Germinal center (tissue), 1 donor: ENCODE measurements at places on chromosomes 7 and 10.
A peak's percentile ranks its signal among the peaks of the same experiment; 100 is the strongest.

- no peak for DNase-seq
These were observed 86.2 kb downstream of the SORBS1 start for GRCh38 chr10:95475003-95475383.

GRCh38 chr10:86261941-86262687 is 104.5 kb downstream of the GRID1 start:
- peak; percentile 52 for DNase-seq

DNA sequence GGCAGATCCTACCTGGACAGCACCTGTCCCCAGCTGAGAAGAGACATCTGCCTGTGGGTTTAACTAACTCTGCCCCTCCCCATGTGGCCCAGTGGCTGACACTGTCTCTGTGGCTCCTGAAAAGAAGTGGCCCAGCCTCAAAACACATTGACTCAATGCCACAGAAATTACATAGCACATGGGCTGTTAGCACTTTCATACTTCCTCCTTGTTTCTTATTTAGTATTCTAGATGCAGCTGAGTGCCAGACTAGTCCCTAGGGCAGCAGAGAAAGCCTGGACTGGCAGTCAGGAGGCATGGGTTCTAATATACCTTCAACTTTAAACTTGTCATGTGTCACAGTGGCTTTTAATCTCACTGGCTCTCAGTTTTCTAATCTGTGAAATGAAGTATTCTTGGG is 171.0 kb downstream of the TRIL start:
- DNase-seq: peak; percentile 48

DNA sequence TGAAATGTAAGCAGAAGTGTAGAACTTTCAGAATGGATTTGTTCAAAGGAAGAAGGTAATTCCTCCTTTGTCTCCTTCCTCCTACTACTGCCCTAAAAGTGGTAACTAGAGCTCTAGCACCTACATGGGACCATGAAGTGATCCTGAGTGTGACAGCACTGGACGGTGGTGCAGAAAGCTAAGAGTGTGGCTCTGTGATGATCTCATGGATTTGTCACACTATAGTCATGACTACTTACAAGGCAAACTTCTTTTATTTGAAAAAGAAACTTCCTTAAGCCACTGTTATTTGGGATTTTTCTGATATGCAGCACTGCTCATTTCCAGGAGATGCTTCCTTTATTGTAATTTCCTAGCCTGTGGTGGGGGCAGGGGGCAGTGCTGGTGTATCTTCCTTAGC is 5.8 kb upstream of the FHIP2A start:
- no peak for DNase-seq
